ENCODE measurements at places on chromosomes 3 and 15.

DNA sequence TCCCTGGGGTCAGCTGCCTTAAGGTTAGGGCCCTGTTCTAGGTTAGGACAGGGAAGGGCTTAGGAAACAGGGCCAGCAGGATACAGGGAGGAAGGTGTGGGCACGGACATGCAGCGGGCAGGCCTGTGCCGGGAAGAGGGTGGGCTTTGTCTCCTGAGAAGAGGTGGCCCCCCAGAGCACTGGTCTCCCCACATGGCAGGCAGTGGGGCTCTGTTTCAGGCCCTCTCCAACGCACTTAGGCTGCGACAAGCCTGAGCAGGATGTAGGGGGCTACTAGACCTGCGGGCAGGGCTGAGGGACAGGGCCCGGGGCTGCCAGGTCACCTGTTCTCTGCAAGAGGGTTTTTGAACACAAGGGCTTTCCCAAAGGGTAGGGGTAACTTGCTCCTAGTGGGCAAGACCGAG lies 33.5 kb downstream of the KLF13 start:
- no peak for DNase-seq

GRCh38 chr3:146511402-146512134 lies 32.8 kb downstream of the PLSCR1 start:
- no peak for DNase-seq

DNA sequence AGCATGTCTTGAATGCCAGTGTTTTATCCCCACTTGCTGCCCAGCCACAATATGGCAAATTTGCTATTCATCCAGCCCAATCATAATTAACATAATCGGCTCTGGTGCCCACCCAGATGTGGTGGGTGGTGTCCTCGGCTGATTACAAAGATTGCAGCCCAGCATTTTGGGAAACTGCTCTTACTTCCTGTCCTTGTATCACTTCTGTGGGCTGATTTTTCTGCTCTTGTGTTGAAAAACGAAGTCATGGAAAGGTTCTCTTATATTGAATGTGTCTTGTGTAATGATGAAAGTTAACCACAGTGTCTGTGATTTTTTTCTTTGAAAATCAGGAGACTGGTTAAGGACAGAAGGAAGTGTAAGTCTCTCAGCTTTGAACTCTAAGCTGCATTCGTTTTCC lies 141.7 kb downstream of the CACNA2D3 start:
- DNase-seq: no peak

GRCh38 chr15:64354688-64355344 lies 1.2 kb downstream of the CSNK1G1 start:
- peak; percentile 53 for DNase-seq

DNA sequence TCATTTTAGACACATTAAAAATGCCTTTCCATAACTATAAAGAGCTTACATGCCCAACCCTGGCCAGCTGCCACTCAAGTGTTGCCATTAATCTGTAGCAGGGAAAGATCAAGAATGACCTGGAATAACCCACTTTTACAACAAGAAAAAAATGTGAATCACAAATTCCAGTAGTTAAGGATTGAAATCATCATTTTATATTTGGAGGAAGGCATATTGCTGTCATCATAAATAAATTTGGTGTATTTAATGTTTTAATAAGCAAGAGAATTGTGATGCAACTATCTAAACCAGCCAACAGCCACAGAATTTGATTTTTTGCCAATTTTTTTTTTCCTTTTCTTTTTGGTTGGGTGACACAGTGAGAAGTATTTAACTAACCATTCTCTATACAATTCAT lies 240.0 kb upstream of the SEMA6D start:
- DNase-seq: no peak

DNA sequence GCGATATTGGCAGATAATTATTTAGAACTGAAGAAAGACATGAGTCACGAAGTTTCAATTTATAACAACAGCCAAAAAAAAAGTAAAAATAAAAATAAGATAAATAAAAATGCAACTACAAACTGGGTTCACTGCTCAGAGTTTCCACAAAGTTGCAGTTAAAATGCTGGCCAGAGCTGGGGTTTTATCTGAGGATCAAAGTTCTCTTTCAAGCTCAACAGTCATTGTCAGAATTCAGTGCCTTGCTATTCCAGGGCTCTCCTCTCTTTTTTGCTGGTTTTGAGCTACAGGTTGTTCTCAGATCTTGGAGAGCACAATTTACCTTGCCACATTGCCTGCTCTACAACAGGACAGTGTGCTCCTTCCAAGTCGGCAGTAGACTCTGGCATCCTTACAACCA lies 60.1 kb downstream of the PYDC2 start:
- DNase-seq: no peak

GRCh38 chr3:111519178-111519855 lies 22.7 kb upstream of the CD96 start:
- DNase-seq: no peak

GRCh38 chr3:43175541-43175940 lies 69.7 kb upstream of the POMGNT2 start:
- DNase-seq: no peak

DNA sequence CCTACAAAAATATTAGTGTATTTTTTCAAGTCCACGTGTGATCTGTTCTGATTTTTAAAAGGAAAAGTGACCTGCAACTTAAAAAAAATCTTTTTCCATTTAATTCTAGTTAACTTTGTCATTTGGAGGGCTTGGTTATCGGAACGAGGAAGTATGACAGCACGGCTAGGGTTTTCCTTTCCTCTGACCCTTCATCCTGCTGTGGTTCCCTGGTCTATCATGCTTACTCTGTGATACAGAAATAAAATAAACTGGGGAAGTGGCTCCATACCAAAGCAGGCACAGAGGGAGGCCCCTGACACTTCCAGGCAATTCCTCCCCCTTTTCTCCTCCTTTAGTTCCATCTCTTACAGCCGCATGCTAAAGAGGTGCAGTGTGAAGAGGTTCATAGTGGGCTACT lies 491.3 kb downstream of the EDEM1 start:
- DNase-seq: no peak

DNA sequence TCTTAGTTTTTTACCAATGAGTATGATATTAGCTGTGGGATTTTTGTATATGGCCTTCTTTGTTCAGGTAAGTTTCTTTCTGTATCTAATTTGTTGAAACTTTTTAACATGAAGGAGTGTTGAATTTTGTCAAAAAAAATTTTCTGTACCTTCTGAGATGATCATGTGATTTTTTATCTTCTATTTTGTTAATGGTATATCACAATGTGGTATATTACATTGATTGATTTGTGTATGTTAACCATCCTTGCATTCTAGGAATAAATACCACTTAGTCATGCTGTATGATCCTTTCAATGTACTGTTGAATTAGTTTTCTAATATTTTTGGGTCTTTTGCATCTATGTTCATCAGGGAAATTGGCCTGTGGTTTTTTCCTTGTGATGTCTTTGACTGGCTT lies 92.5 kb upstream of the MNS1 start:
- DNase-seq: no peak

DNA sequence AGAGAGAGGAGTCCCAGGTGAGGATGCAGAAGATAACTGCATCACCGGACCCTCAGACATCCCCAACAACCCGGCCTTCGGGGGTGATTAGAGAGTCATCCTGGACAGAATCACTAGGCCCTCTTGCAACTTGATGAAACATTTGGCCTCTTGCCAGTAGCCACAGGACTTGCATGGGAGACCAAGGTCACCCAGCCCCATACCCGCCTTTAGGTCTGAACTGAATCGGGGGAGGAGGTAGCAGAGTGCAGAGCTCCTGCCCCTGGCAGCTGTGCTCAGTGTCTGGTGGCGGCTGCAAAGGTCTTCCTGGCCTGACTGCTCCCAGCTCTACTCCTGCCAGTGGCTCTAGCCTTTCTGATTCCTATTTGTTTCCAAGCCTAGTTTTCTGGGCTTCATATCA lies 12.4 kb downstream of the PIF1 start:
- peak; percentile 88 for DNase-seq

DNA sequence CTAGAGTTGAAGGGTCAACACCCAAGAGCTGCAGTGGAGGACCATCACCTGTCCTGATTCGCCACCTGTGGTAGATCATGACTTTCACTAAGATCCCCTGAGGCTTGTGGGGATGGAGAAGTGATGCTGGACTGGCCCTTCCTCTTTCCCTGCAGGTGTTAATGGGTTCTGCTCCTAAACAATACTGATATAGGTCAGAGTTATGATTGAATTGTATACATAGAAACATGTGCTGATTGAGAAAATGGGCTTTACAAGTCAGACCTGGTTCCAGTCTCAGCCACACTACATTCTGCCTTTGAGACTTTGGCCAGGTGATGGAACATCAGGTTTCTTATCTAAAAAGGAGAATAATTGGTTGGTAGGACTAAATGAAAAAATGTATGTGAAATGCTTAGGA lies 418.9 kb upstream of the TPRG1 start:
- no peak for DNase-seq

DNA sequence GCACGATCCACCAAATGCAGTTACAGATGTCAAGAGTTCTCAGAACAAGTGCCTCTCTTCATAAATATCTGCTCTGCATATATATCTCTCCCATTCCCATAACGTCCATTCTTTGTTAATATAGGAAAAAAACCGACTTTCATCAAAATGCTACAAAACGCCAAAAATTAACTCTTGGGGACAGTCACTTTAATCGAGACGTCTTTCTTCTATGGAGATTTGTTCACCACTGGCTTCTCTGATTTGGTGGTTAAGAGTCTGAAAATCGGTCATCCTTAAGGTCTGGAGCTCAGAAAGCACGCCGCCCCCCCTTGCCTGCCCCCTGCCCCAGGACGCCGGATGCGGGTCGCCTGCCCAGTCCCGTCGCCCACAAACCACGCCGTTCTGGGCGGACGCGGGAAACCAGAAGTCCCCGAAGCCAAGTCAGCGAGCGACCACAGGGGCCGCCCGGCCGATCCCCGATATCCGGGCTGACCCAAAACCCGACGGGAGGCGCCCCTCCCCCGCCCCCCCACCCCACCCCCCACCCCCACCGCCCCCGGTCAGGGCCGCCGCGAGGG lies 252.7 kb downstream of the TJP1 start:
- no peak for DNase-seq

GRCh38 chr3:114175204-114175987 lies 3.5 kb downstream of the DRD3 start:
- no peak for DNase-seq

GRCh38 chr3:104526901-104527401 lies 839.8 kb upstream of the ALCAM start:
- DNase-seq: no peak

- peak; percentile 73 for DNase-seq
Observed at GRCh38 chr15:58521293-58521991, 89.7 kb downstream of the LIPC start.

DNA sequence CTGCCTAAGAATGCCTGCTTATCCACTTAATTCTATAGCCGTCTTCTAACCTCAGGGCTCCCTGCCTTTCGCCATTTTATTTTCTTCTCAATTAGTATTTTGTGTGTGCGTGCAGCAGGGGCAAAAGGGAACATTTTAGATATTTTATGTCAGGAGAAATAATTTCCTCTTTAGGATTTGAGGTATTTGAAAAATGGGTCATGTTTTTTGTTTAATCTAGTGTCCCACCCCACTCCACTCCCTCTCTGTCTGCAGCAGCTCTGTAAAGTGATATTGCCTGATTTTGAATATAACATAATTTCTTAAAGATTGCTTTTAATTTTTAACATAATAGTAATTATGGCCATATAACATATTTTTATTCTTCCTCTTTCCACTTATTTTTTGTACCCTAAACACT lies 593.2 kb upstream of the DPPA4 start:
- no peak for DNase-seq

- no peak for DNase-seq
Observed at GRCh38 chr3:29212789-29213433, 68.0 kb upstream of the RBMS3 start.

DNA sequence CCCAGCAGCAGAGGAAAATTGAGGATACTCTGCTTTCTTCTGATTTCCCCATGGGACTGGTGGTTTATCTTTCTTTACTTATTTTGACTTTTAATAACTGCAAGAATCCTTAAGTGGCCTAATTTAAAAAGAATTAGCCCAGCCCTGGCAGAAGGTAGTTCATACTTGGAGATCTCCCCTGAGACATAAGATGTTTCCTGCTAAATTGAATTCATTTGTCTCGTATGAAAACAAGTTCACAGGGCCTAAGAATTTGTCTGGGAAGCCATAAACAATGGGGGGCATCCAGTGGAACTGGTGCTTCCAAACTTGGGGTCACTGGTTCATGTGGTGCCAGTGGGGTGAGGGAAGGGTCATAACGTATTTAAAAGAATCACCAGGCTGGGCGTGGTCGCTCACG lies 283.1 kb upstream of the RASGRP1 start:
- DNase-seq: no peak

All from hematopoietic multipotent progenitor cell treated with erythropoietin and hydrocortisone succinate and interleukin-3 and kit ligand, for 6 days (in vitro differentiated cells).